Activated CD4-positive, alpha-beta T cell treated with anti-CD3 and anti-CD28 coated beads, Interleukin-2, Interleukin-6, amounts not matched to agents 100 ng/mL and 50 ng/mL, durations not matched to agents 16 hours and 8 hours (primary cell): ENCODE measurements at places on chromosomes 3 and 15.

- DNase-seq: no peak
These were observed 14.0 kb downstream of the EDEM1 start for GRCh38 chr3:5201536-5201935.

GRCh38 chr3:149382518-149382917 is 5.1 kb upstream of the TM4SF1 start:
- DNase-seq: no peak

DNA sequence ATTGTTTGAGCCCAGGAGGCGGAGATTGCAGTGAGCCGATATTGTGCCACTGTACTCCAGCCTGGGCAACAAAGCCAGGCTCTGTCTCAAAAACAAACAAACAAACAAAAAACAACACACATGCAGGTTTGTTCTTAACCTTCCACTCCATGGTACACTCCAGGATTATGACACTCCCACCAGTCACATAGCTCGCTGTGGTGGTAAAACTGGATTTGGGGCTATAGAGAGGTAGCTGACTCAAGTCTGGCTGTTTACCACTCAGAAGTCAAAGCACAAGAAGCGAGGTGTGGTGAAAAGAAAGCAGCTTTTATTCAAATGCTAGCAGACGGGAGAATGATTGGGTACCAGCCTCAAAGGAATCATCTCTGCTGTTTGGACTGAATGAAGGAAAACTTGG is 49.0 kb upstream of the SIAH2 start:
- no peak for DNase-seq

DNA sequence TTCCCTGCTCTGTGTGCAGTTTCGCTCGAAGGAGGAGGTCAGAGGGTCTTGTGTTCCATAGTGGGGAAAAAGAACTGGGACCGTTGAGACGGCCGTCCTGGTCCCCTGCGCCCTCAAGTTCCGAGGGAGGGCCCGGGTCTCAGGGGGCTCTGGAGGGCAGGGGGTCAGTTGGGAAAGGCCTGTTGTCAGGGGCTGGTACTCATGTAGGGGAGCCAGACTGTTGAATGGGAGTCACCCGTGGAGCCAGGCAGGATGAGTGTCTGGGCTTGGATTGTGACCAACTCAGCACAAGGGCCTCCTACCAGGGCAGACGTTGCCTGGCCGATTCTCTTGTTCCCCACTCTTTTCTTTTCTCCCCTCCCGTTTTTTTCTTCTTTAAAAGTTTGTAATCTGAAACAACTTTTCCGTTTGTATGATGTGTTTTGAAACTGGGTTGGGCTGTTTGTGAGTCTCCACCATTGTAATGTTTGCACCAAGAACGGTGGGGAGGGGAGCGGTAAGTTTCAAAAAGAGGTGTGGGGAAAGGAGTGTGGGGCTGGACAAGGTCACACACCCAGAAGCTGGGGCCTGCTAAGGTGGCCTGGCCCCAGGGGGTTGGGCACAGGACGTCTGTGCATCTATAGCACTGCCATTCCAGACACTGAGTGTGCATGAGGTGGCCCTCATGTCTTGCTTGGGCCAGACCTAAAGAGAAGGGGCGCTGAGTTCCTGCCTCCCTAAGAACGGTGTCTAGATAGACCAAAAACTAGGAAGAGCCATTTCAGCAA is 1.1 kb downstream of the CMTM7 start:
- DNase-seq: peak; percentile 66

DNA sequence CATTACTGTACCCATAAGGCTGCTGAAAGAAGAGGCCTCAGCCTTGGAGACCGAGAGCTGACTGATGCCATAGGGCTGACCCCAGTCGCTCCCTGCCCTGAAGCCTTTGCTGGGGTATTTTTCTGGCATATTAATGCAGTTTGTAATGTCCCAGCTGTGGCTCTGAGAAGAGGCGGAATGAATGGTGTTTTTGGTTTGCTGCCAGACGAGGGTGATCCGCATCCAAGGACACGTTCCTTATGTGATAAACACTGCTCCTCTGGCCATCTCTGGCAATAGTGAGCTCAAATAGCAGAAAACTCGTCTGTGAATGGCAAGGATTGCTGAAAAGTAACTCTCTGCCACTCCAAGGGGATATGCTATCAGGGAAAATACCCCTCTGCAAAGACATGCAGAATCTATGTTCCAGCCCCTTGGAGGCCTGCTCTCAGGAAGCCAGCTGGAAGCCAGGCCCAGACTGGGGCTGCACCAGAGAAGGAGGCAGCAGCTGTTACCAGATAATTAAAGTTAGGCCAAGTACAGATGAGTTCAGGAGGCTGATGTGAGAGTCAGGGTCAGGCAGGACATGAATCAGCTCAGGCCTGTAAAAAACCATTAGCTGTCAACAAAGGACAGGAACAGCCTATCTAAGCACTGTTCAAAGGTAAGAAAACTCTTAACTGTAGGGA is 28.9 kb upstream of the KLHL6 start:
- DNase-seq: no peak

- DNase-seq: no peak
These were observed 478.2 kb upstream of the DPH6 start for GRCh38 chr15:36024031-36024688.

- no peak for DNase-seq
These were observed 38.8 kb downstream of the TM2D3 start for GRCh38 chr15:101613130-101614000.

DNA sequence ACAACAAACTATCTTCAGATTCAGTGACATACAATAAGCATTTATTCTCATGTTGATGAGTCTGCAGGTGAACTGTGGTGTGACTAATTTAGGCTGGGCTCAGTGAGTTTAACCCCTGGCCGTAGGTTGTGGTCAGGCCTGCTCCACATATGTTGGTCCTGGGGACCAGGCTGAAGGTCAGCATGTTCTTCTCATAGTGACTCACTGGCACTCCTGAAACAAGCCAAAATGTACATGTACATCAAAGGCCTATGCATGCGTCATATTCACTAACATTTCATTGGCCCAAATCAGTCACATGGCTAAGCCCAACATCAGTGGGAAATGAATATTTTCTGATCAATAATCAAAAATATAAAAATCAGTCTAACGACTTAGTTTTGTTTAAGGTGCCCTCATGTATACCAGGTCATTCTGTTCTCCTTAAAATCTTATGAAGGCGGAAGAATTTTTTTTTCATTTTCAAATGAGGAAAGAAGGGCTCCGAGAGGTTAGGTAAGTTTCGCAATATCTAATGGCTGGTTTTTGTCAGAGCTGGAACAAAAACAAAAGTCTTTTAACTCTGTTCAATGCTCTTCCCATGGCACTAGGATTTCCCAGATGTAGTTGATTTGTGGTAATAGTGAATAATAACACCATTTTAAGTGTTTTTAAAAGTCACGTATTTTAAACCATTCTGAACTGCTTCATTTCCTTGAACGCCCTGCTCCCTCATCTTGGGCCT is 148.5 kb downstream of the MFSD1 start:
- no peak for DNase-seq

GRCh38 chr3:43503067-43503728 is 118.6 kb downstream of the ANO10 start:
- peak; percentile 52 for DNase-seq

GRCh38 chr15:92020804-92021203 is 167.3 kb downstream of the SLCO3A1 start:
- DNase-seq: no peak

GRCh38 chr3:6326771-6327170 is 534.1 kb upstream of the GRM7 start:
- DNase-seq: no peak

- DNase-seq: peak; percentile 41
These were observed 430 bp upstream of the PSTPIP1 start for GRCh38 chr15:76994496-76994895.

DNA sequence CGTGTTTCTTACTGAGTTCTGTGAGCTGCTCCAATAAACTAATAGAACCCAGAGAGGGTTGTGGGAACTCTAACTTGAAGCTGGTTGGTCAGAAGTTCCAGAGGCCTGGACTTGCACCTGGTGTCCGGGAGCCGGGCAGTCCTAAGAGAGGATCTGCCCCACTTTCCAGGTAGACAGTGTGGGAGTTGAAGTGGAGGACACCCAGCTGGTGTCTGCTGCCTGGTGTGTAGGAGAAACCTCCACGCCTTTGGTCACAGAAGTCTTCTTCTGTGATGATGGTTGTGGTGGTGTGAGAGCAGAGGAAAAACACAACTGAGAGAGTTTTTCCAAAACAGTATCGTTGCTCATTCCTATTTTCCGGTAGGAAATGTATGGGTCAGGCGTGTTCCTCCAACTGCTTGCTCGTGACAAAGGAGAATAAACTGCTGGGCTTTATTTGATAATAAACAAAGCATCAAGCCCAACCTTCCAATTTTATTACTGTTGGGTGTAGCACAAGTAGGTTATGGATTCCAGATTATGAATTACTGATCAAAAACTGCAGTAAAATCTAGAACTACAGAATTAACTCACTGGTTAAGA is 137.0 kb downstream of the KLF13 start:
- no peak for DNase-seq

- DNase-seq: no peak
These were observed 22.9 kb upstream of the SMAD6 start for GRCh38 chr15:66679061-66679656.

DNA sequence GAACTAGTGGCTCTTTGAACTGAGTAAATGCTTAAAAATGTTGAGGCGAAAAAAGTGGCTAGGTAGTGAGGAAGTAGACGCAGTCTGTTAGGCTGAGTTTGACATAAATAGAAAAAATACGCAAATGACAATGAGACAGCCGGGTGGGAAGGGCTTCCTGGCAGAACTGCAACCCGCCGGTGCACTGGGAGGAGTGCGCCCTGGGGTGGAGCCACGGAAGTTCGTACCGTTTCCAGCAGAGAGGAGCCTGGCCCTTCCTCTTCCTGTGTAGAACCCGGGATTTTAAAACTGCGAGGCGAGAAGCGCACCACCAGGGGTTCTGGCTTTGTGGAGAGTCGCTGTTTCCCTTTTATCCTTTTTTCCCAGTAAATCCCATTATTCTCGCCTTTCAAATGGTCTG is 602.6 kb downstream of the PYDC2 start:
- DNase-seq: no peak

DNA sequence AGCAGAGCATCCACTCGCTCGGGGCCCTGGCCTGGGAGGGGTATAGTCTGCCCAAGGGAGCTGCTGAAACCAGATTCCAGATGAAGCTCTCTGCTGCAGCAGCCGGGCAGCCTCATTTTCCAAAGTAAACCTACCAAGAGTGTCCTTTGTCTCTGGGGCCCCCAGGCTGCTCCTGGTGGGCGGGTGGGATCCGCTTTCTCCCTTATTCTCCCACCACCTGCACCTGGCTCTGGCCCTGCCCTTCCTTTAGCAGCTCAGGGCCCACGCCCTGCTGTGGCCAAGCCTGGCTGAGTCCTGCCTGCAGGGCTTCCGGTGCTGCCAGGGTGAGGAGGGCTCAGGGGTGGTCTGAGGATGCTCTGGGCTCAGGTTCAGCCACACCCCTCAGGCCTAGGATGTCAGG is 13.0 kb downstream of the SCN5A start:
- DNase-seq: no peak

- no peak for DNase-seq
These were observed 22.3 kb upstream of the GNB4 start for GRCh38 chr3:179473565-179473964.

DNA sequence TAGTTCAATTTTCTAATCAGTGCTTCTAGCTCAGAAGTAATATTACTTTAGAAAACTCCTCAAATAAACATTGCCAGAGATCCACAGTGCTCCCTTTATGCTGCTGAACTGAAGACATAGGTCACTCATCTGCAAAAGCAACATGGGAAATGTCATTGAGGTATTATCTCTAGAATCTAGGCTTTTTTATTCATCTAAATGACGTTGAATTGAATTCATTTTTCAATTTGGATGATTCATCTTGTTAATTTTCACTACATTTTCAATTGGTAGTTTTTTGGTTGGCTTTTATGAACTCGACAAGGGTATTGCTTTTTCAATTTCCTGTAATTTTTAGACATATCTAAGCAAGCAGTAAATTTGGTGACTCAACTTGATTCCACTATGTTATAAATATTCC is 275.4 kb downstream of the NFKBIZ start:
- DNase-seq: no peak

- no peak for DNase-seq
These were observed 318.9 kb downstream of the BCHE start for GRCh38 chr3:165518346-165518745.

DNA sequence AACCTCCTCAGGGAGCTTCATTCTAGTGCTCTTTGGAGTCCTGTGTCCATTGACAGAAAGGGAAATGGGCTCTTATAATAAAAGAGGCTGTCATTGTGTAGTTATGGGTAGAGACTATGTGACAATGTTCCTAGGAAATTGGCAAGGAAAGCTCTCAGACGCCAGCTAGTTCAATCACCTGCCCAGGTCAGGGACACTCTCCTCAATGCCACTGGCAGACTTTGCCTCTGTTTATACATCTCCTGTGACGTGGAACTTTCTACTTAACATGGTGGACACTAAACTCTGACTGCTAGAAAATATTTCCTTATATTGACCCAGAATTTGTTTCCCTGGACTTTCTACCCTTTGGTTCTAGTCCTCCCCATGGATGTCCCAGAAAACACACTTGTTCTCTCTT is 2.8 kb downstream of the EFCAB12 start:
- no peak for DNase-seq

DNA sequence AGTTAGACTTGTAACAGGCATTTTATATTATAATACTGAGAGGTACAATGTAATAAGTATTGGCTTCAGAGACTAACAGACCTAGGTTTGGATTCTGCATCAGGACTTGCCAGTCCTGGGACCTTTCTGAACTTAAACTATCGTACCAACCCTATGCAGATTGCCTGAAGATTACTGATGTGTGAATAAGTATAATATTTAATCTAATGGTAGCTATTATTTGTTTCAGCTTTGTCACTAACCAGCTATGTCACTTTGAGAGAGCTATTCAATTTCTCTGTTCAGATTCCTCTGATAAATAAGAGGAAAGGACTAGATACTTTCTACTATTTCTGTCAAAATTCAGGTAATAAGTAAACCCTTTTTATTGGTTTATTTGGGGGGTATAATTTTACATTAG is 184.4 kb upstream of the NECTIN3 start:
- DNase-seq: no peak

- DNase-seq: no peak
These were observed 112.0 kb downstream of the IL12A start for GRCh38 chr3:160100610-160101009.

DNA sequence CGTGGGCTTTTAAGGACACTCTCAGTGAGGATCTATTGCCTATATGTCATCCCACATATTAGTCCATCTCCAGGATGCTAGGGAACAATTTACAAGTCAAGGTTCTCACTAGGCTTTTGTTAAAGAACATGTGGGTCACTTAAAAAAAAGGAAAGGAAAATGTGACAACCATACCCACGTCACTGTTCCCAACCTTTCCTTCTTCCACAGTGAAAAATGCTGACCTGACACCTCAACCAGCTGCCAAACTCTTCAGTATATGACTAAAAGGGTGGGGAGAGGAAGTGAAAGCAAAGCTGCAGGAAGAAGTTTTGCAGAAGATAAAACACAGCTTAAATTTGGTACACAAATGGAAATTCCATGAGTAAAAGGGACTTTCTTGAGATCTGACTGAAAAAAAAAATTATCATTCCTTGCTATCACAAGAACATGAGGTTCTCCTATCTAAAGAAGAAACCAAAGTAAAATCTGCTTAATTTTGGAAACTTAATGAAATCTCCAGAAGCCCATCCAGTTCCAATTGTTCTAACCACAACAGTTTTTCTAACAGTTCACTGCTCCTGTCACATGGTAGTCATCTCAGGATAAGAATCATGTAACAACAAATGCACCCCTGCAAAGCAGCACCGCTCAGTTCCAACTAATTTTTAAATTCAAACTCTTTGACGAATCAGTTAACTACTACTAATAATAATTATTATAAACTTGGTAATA is 117.0 kb upstream of the TSPAN3 start:
- peak; percentile 47 for DNase-seq
